Occipital lobe (tissue), 3 donors: ENCODE measurements at places on chromosomes 2 and 18.

GRCh38 chr2:236644502-236644911 lies 74.9 kb downstream of the ACKR3 start:
- DNase-seq, result no peak

DNA sequence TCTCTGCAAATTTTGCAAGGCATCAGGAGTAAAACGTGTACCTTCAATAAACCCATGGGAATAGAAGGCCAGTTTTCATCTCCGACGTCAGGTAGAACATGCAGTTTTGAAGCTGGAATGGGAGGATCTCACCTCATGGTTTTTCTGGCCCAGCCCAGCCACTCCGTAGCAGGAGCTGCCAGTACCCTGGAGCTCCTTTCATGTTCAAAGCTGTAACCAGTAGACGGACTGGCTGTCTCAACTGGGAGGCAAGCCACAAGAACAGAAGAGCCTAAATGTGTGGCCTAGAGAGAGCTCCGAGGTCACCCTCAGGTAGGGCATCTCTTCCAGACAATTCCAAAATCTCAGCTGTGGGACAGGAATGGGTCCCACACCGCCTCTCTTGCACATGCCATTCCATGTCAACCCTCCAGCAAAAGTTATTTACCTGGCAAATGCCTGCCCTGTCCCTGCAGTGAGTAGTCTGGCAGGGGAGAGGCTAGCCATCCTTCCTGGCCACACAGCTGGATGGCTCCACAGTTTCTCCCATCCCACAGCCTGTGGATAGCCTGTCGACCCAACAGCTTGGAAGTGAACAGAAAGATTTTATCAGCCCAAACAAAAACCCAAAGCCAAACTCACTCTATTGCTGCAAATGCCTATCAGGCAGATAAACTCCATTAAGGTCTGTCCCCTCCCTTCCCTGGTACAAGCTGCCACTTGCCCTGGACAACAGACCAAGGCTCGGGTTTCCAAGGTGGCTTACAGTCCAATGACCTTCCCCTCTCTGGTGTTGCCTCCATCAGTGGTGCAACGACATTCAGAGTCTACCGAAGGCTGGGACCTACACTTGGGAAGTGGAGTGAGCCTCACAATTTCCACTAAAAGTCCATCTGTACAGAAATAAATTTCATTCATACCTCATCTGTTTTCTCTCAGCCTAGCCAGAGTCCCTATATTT lies 27.8 kb downstream of the CRACDL start:
- no peak for DNase-seq

GRCh38 chr2:41869542-41870264 lies 178.1 kb upstream of the PKDCC start:
- DNase-seq, result peak; percentile 43

GRCh38 chr2:233926806-233927205 lies 9.6 kb downstream of the TRPM8 start:
- DNase-seq, result no peak

DNA sequence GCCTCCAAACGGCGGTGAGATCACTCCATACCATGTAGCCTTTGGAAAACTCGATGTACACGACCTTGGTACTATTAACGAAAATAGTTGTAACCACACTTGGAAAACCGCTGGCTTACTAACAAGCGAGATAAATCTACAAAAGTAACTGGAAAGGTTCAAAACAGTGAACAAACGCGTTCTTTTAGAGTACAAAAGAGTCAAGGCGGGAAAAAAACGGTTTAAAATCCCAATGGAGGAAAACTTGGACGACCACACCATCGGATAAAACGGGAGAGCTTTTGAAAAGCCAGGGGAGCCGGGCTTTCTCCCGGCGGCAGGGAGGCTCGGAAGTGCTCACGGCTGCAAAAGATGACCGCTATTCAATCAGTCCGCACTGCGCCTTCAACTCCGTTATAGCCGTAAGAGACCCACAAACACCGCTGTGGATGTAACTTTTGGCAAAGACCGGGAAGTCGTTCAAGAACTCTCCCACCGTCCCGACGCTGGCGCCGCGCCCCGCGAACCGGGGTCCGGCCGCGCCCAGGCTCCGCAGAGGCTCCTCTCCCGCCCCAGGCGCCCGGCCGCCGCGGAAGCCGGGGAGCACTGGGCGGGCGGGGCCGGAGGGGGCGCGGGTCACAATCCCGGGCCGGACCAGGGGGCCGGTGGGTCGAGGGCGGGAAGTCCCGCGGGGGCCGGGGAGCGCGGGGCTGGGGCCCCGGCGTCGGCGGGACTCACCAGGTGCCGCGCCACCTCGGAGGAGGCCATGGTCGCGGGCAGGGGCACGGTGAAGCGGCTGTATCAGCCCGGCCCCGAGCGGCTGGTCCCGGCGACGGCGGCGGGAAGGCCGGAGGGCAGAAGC lies 465 bp downstream of the SEPTIN10 start:
- no peak for DNase-seq
